ENCODE measurements at places on chromosomes 3 and 15.

DNA sequence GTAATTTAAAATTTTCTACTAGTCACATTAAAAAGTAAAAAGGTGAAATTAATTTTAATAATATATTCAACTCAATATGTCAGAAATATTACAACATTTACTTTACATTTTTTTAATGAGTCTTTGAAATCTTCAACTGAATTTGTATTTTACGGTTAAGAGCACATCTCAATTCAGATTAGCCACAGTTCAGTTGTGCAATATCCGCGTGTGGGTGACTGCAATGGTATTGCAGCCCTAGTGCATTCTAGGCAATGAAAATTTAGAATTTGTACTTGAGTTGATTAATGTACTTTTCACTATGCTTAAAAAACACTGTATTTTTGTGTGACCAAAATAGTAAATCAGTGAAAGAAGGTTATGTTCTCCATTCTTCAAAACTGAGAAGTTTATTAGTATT lies 57.3 kb downstream of the CEP63 start:
- DNase-seq, result no peak

DNA sequence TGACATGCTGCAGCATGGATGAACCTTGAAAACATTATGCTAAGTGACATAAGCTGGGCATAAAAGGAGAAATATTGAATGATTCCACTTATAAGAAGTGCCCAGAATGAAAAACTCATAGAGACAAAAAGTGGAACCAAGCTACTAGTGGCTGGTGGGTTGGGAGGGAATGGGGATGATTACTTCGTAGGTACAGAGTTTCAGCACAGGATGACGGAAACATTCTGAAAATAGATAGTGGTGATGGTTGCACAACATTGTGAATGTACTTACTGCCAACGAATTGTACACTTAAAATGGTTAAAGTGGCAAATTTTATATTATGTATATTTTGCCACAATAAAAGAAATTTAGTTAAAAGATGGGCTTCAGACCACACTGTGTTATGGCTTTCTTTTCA lies 93.6 kb downstream of the RPLP1 start:
- DNase-seq, result no peak

DNA sequence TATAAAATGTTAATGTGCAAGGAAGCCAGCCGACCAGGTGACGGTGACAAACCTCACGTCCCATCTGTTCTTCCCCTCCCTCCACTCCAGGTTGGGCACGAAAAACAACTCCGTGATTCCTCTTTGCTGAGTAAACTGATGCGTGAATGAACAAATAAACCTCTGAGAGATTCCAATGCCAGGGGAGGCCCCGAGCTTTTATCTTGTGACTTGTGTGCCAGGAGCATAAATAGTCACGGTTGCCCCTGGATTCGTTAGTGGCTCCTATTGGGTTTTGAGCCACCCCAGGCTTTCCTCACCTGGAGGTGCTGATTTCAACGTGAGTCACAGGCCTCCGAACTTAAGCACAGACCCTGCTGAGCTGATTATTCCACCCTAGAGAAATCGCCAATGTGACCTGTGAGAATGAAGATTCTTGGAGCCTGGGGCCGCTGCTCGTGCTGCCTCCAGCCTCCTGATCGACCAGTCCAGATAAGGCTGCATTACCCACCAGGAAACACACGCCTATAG lies 119.2 kb downstream of the SHQ1 start:
- DNase-seq, result no peak

DNA sequence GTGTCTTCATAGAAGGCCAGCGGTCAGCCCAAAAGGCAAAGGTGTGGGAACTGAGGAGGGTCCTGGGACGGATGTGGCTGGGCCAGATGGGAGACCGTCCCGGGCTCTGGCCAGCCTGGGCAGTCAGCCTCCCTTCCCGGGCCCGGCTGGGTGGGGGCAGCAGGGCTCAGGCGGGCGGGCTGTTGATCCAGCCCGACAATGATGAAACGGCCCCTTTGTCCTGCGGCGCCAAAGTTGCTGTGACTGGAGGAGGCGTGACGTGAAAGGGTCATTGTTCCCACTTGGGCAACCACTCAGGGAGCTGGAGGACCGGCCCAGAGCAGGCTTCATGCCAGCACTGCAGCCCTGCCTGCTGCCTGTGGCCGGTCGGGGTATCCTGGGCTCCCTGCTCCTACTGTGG lies 16.5 kb downstream of the DUSP7 start:
- DNase-seq, result no peak

GRCh38 chr3:172213200-172213599 lies 173.8 kb downstream of the FNDC3B start:
- peak; percentile 24 for DNase-seq

GRCh38 chr3:94130690-94131089 lies 67.8 kb downstream of the NSUN3 start:
- no peak for DNase-seq

- DNase-seq, result no peak
Measured at GRCh38 chr3:179726075-179726699, 73.3 kb downstream of the USP13 start.

DNA sequence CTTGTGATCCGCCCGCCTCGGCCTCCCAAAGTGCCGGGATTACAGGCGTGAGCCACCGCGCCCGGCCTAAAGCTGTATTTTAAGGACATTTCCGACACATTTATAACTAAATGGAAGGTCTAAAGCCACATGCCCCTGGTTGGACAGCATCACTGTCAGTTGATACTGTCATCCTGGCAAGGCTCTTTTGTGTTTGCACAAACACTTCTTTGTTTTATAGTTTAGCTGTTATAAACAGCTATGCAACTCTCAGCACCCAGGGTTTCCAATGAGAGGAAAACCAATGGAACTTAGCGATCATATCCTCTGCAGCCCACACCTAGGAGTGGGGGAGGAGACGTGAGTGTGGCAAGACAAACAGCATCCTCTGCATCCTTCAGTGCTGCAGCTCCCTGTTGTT lies 19.7 kb downstream of the NIPA1 start:
- DNase-seq, result no peak

Measured in stimulated activated CD4-positive, alpha-beta T cell treated with anti-CD3 and anti-CD28 coated beads, Interleukin-15, amount 100 ng/mL, for 24 hours (primary cell).